ENCODE measurements at places on chromosomes 5 and 9.

- no peak for DNase-seq
- H3K27ac ChIP-seq: no peak overlapping the region
- no peak overlapping the region for H3K4me3 ChIP-seq
- no peaks in the 10 kb centered on the region for H3K27me3 ChIP-seq
- no peaks in the 10 kb centered on the region for H3K36me3 ChIP-seq
Measured at GRCh38 chr5:37662362-37662761, 177.5 kb downstream of the GDNF start.

- no peak overlapping the region for H3K4me3 ChIP-seq
- DNase-seq: peak; percentile 10
- no peaks in the 10 kb centered on the region for H3K36me3 ChIP-seq
- no peak overlapping the region for H3K27ac ChIP-seq
- H3K4me1 ChIP-seq: no peaks in the 10 kb centered on the region
Measured at GRCh38 chr9:127142931-127143464, 20.6 kb upstream of the ANGPTL2 start.

GRCh38 chr5:43648499-43649124, 45.6 kb downstream of the NNT start:
- no peaks in the 10 kb centered on the region for H3K4me1 ChIP-seq
- no peak overlapping the region for H3K4me3 ChIP-seq
- no peak overlapping the region for H3K27ac ChIP-seq
- H3K36me3 ChIP-seq: no peaks in the 10 kb centered on the region

- no peak overlapping the region for H3K27ac ChIP-seq
- H3K4me1 ChIP-seq: no peaks in the 10 kb centered on the region
- no peak overlapping the region for H3K4me3 ChIP-seq
- DNase-seq: no peak
- H3K27me3 ChIP-seq: no peaks in the 10 kb centered on the region
Measured at GRCh38 chr5:130759061-130759460, 406.0 kb downstream of the HINT1 start.

GRCh38 chr5:76544268-76544926, 78.8 kb downstream of the F2RL2 start:
- no peaks in the 10 kb centered on the region for H3K36me3 ChIP-seq
- peaks cover 28% of the 10 kb centered on the region for H3K4me1 ChIP-seq
- no peak overlapping the region for H3K4me3 ChIP-seq
- peak overlapping the region; percentile 14 for H3K27ac ChIP-seq
- DNase-seq: peak; percentile 67

DNA sequence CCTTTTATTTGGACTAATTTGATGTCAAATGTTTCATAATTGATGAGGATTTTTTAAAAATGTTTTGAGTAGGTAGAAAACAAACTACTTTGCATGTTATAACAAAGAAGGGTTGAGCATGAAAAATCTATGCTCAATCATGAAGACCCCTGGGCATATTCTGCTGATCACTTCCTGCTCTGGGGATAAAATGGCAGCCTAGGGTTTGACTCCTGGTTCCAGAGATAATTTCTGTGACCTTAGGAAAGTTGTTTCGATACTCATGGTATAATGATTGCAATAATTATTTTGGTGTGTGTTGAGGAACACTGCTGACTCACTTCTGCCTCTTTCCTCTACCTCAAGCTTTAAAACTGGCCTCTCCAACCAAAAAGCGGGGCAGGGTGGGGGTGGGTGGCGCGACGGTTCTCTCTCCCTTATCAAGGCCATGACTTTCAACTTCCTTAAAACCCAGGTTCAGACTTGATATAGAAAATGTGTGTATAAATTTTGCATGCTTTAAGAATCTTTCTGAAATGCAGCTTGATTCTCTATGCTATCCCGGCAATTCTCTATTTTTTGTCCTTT, 6.0 kb upstream of the PIP5K1B start:
- H3K4me3 ChIP-seq: no peak overlapping the region
- DNase-seq: no peak
- no peaks in the 10 kb centered on the region for H3K27me3 ChIP-seq
- H3K36me3 ChIP-seq: no peaks in the 10 kb centered on the region

- DNase-seq: no peak
- H3K27ac ChIP-seq: no peak overlapping the region
- H3K27me3 ChIP-seq: peaks cover 10% of the 10 kb centered on the region
- no peak overlapping the region for H3K4me3 ChIP-seq
- H3K36me3 ChIP-seq: no peaks in the 10 kb centered on the region
Measured at GRCh38 chr5:181120306-181120705, 10.7 kb downstream of the OR2V1 start.
